ENCODE measurements at places on chromosomes 7 and 10. TPM values are rescaled to one million over a fixed set of nuclear protein-coding genes. Genes with fewer than 3 reads are reported as not detected.

- DNase-seq, result no peak
Observed at GRCh38 chr7:1659696-1660095, 10.4 kb upstream of the ELFN1 start.

DNA sequence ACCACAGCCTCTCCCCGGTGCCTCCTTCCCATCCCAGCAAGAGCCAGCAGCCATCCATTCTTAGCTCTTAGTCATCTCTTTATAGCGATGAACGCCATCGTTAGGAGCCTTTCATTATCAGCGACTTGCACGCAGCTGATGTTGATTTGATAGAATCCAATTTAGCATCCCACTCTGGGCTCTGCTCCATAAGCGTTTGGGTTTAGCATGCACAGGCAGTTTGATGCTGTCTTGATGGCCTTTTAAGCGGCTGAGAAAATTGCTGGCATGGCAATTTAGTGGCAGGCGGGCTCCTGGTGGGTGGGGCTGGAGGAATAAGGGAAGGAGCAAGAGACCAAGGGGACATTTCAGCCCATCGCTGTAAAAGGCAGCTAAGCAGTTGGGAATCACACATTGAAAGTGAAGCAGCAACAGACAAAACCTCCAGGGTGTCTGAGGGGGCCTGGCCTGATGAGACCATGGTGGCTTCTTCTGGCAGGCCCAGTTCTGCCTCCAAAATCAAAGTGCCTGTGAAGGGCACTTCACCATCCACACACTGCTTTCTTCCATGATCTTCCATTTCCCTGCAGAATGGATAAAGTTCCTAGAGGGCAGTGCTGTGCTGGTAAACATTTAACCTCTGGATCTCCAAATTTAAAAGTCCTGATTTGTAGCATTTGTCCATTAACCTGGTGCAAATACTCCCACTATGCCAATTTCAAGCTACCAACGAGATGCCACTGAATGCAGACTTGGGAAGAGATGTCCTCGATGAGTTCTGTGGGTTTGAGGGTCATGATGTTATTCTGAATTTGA, 107.8 kb upstream of the PLXNA4 start:
- DNase-seq, result no peak

- DNase-seq, result peak; percentile 59
Observed at GRCh38 chr7:46175221-46175620, 254.1 kb upstream of the IGFBP3 start.

DNA sequence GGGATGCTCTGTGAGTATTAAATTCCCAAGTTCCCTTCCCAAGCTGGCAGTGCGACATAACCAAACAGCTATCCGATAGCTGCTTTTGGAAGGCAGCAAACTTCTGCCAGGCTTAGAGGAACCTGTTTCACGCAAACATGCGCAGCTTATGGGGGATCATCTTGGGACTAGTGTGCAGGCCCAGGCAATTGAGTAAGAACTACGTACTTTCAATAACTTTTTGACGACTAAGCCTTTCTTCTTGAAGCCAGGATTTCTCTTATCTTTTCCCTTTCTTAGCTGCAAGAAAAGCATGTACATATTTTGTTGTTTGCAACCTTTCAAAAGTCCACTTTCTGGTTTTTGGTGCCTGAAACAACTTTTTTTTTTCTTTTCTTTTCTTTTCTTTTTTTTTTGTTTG, 28.7 kb upstream of the SEPHS1 start:
- DNase-seq, result no peak

- DNase-seq, result peak; percentile 28
Observed at GRCh38 chr7:111126987-111127386, 36.1 kb downstream of the LRRN3 start.

- DNase-seq, result no peak
Observed at GRCh38 chr7:36312915-36313334, 76.7 kb upstream of the ANLN start.

DNA sequence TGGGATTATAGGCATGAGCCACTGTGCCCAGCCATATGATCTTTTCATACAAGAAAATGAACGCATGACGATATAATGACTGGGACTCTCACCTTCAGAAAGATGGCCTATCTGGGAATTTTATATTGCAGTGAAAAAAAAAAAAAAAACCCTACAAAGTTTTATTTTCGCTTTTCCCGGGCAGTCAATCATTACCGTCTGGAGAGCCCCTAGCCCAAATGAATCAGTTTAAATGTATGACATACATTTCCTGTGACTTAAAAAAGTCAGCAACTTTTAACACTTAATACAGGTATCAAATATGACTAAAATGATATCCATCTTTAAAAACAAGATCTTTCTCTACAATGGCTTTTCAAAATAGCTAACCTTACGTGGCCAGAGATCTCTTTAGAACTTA, 48.2 kb upstream of the NMT2 start:
- DNase-seq, result no peak

DNA sequence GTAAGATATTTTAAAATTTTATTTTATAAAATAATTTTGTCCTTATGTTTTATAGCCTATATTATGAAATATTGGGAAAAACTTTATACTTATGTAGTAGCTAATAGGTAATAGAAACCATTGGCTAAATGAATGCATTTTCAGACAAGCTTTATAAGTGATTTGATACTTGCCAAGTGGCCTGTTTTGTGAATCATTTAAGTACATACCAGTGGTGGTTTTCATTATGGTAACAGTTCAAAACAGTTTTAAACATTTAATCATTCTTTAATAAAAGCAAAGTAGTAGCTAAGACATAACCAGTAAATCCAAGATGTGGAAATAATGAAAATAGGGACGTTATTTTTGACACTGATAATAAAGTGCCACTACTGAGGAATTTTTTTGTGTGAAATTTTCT, 182.2 kb downstream of the PHF14 start:
- peak; percentile 35 for DNase-seq

DNA sequence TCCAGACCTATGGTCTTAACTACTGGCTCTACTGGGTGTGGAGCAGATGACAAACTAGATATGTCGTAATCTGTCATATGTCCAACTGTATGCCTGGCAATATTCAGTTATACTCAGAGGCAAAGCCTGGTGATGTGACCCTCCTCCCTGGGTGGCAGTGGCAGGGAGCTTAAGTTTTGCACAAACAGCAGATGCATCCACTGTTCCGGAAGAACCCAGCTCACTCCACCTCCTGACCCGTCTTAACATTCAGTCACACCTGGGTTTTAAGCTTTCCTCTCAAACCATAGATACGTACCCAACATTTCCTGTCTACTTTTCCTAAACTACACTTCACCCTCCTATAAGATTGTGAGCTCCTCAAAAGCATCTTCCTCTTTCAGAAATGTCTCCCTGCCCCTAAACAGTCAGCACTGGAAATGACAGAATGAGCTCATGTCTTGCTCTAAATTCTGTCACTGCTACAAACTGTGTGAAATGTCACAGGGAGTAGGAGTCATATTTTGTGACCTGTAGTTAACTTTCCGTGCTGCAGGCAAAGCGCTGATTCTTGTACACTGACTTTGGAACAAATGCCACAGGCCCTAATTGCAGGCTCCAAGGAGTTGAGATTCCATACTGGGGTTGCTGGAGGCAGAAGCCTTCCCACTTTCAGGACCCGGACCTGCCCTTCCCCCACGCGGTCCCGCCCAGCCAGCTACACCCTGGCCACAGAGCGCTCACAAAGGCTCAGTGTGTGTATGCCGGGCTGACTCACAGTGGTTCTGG, 23.9 kb downstream of the SCD start:
- peak; percentile 83 for DNase-seq

PIK3AP1 gene
- total RNA-seq, result 5.4 TPM

FKBP6 gene
- total RNA-seq, result not detected

CCDC146 gene
- total RNA-seq, result 10.8 TPM

DCLRE1A gene
- total RNA-seq, result 10.2 TPM

ASAH2 gene
- 0.17 TPM for total RNA-seq

CALML5 gene
- not detected for total RNA-seq

TNS3 gene
- total RNA-seq, result 210 TPM

CASTOR2 gene
- 40.5 TPM for total RNA-seq

Data from renal cortical epithelial cell (primary cell).